Right lobe of liver (tissue), 6 donors: ENCODE measurements at places on chromosomes 12 and 14. TPM values are rescaled to one million over a fixed set of nuclear protein-coding genes. Genes with fewer than 3 reads are reported as not detected.
A peak's percentile ranks its signal among the peaks of the same experiment; 100 is the strongest.

GRCh38 chr12:48023386-48023785, 19.1 kb upstream of the COL2A1 start:
- no peak overlapping the region for H3K4me3 ChIP-seq
- no peaks in the 10 kb centered on the region for H3K36me3 ChIP-seq
- no peak for DNase-seq
- no peaks in the 10 kb centered on the region for H3K27me3 ChIP-seq

- H3K4me1 ChIP-seq, result no peaks in the 10 kb centered on the region
- H3K4me3 ChIP-seq, result no peak overlapping the region
- H3K27ac ChIP-seq, result no peak overlapping the region
- DNase-seq, result no peak
Observed at GRCh38 chr14:94930690-94931089, 160.8 kb upstream of the GSC start.

The VRTN gene
- not detected for total RNA-seq

DNA sequence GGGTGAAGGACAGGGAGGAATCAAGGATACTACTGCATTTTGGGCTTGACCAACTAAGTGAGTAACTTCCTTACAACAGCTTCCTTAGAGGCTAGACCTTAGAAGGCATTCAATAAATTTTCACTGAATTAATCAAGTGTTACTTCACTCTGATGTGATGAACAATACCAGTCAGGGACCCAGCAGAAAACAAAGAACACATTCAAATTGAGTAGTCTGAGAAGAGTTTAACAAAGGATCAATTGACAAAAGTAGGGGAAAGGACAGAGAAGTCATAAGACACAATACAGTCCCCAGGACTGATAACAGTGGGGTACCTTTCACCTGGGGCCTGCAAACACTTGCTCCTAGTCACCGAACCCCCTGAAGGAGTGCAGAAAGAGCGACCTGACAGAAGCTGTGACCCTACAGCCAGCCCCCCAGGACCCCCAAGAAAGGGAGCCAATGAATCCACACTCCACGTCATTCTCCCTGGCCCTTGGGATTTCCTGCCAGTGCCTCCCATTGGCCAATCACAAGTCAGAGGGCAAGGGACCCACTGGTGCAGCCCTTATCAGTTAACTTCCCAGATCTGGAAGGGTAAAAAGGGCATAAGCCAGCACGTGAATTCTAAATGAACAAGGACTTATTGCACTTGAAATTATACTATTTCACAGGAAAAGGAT, 6.9 kb downstream of the ANAPC5 start:
- DNase-seq, result no peak
- H3K27me3 ChIP-seq, result no peaks in the 10 kb centered on the region
- no peaks in the 10 kb centered on the region for H3K36me3 ChIP-seq
- no peak overlapping the region for H3K27ac ChIP-seq

- H3K36me3 ChIP-seq, result no peaks in the 10 kb centered on the region
- H3K27ac ChIP-seq, result no peak overlapping the region
- no peaks in the 10 kb centered on the region for H3K4me1 ChIP-seq
- H3K27me3 ChIP-seq, result no peaks in the 10 kb centered on the region
Observed at GRCh38 chr12:67220065-67220464, 49.1 kb upstream of the CAND1 start.

The NKX2-1 gene
- not detected for total RNA-seq

GRCh38 chr12:99771659-99772058, 124.1 kb downstream of the GARIN6 start:
- H3K27ac ChIP-seq, result no peak overlapping the region
- no peaks in the 10 kb centered on the region for H3K27me3 ChIP-seq
- H3K4me3 ChIP-seq, result no peak overlapping the region
- H3K36me3 ChIP-seq, result no peaks in the 10 kb centered on the region
- no peaks in the 10 kb centered on the region for H3K4me1 ChIP-seq

The KRT75 gene
- total RNA-seq, result not detected

DNA sequence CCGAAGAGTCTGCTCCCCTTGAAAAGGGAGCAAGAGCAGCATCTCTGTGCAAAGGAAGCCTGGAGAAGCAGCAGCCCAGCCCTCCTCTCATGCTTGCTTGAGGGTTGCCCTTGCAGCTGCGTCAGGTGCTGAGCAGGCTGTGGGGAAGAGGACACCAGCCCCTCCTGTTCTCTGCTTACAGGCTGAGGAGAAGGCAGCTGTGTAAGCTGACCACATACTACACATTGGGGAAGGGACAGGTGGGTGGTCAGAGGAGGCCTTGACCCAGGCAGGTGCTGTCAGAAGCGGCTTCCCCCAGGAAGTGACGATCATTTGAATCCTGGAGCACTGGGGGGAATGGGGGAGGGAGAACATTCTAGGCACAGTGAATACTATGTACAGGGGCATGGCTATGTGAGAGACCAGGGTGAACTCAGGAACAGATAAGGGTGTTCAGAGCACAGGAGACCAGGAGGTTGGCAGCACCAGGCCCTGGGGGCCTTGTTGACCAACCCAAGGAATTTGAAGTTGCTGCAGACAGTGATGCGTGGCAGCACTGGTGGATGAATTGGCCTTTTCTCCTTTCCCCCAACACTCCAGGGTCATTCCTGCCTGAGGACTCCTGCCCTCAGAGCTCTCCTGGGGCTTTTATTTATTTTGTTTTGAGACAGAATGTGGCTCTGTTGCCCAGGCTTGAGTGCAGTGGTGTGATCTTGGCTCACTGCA, 2.7 kb upstream of the KLC1 start:
- no peak overlapping the region for H3K4me3 ChIP-seq
- no peak overlapping the region for H3K27ac ChIP-seq
- no peak for DNase-seq
- H3K4me1 ChIP-seq, result no peaks in the 10 kb centered on the region

GRCh38 chr14:98773814-98774213, 498.2 kb downstream of the BCL11B start:
- no peaks in the 10 kb centered on the region for H3K36me3 ChIP-seq
- no peaks in the 10 kb centered on the region for H3K4me1 ChIP-seq
- DNase-seq, result no peak
- no peak overlapping the region for H3K4me3 ChIP-seq
- H3K27ac ChIP-seq, result no peak overlapping the region

The B4GALNT1 gene
- total RNA-seq, result 1.0 TPM

DNA sequence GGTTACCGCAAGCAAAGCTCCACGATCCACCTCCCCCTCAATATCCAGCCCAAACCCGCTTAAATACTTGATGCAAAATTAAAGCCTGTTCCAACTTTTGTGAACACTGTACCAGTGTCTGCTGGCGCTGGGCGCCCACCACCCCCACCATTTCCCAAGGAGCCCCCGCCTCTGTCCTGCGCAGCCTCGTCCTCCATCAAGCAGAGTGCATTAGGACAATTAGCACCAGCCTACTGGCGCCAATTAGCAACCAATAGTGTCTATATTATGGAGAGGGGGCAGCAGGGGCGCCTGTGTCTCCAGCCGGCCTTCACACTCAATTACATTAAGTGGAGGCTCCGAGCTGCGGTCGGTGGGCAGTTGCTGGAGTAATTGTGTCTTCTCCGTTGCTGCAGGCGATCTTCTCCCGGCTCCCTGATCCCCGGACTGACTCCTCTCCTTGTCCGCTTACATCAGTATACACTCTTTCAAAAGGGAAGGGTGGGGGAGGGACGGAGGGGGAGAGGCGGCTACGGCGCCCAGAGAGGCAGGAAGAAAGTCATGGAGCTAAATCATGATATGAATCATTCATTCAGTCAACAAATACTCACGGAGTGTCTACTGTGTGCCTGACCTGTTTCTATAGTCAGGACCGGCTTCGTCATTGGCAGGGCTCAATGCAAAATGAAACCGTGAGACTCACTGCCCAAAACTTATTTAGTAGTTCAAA, 707.3 kb downstream of the MED13L start:
- no peak for DNase-seq
- no peak overlapping the region for H3K27ac ChIP-seq
- H3K4me1 ChIP-seq, result no peaks in the 10 kb centered on the region
- no peaks in the 10 kb centered on the region for H3K27me3 ChIP-seq

DNA sequence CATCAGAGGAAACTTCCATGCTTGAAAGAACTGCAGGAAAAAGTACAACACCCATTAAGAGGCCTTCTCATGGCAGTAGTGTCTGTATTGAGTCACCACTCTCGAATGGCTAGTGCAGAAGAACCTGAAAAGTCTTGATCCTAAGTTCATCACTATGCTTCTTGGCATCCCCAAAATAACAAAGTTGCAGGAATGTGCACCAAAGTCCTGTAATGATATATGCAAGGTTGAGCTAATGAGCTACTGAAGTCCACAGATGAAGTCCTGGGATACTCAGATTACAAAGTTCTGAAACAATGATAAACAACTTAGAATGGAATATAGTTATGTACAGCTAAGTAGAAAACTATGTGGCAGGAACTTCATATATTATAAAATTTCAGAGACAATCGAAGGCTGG, 545.4 kb downstream of the FOXG1 start:
- H3K27me3 ChIP-seq, result no peaks in the 10 kb centered on the region
- no peaks in the 10 kb centered on the region for H3K36me3 ChIP-seq
- no peak overlapping the region for H3K27ac ChIP-seq
- no peak overlapping the region for H3K4me3 ChIP-seq
- H3K4me1 ChIP-seq, result no peaks in the 10 kb centered on the region

DNA sequence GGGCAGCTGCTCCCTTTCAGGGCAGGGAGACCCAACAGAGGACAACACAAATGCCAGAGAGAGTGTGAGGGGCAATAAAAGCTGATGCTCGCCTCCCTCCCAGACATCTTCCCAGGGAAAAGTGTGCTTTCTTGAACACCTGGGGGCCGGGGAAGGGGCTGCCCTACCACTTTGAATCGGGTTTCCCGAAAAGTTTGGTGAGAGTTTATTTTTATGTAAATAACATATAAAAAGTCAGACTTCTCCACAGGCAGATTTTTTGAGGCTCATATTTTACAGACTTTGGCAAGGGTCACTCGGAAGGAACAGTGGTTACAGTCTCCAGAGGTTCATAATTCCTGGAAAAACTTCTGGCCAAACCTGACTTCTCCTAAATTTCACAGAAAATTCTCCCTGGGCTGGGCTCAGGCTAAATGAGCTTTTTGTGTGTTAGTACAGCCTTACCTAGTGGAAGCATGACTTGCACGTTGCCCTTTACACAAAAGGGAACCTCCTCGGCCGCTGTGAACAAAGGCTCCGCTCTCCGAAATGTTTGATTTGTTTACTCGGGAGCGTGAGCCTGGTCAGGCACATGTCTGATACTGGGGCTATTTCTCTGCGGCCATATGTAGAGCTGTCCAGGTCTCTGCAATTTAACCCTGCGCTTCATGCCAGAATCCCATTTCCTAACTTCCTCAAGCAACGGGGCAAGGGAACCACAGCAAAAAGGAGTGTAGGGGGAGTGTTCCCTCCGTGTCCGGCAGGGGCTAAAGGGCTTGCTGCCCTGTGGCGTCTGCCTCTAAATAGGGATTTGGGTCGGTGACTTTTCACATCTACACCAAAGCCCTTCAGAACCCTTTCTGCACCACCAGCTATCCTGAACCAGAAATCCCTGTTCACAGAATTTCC, 3.4 kb downstream of the RTL1 start:
- H3K36me3 ChIP-seq, result no peaks in the 10 kb centered on the region
- no peak for DNase-seq
- no peaks in the 10 kb centered on the region for H3K4me1 ChIP-seq
- no peak overlapping the region for H3K27ac ChIP-seq

The TRHDE gene
- 0.80 TPM for total RNA-seq

- H3K36me3 ChIP-seq, result peaks cover 7% of the 10 kb centered on the region
- peaks cover 15% of the 10 kb centered on the region for H3K4me1 ChIP-seq
- H3K4me3 ChIP-seq, result peak within 1 kb of the TSS; percentile 89
- no peaks in the 10 kb centered on the region for H3K27me3 ChIP-seq
Observed at GRCh38 chr12:53451661-53452158, at the start of gene PCBP2. TSS of gene PCBP2 (plus strand) at chr12:53452102. CDS start at chr12:53454801, 2,699 bp downstream.

- peaks cover 15% of the 10 kb centered on the region for H3K4me1 ChIP-seq
- H3K36me3 ChIP-seq, result no peaks in the 10 kb centered on the region
- H3K4me3 ChIP-seq, result no peak overlapping the region
- peak; percentile 49 for DNase-seq
- H3K27ac ChIP-seq, result no peak overlapping the region
Observed at GRCh38 chr14:89451229-89451628, 34.2 kb upstream of the FOXN3 start.

The CHST11 gene
- total RNA-seq, result 6.6 TPM
